ENCODE measurements at places on chromosomes 2 and 18.

GRCh38 chr2:188122985-188123384, 168.7 kb upstream of the GULP1 start:
- DNase-seq = no peak

DNA sequence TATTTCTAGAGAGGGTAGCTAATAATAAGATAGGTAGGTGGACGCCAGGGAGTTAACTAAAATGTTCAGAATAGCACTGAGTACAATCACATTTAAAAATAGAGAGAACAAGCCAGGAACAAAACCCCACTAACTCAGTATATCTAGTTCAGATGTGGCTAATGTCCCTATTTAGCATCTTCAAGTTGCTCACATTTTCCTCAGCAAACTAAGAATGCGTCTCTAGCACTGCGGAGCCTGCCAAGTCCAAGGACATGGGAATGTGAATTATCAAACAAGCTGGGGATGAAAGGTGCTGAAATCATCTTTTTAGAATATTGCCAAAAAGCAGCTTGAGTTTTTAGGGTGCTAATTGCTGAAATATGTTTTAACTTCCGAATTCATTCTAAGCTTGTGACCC, 398.5 kb upstream of the FIGN start:
- DNase-seq = no peak

DNA sequence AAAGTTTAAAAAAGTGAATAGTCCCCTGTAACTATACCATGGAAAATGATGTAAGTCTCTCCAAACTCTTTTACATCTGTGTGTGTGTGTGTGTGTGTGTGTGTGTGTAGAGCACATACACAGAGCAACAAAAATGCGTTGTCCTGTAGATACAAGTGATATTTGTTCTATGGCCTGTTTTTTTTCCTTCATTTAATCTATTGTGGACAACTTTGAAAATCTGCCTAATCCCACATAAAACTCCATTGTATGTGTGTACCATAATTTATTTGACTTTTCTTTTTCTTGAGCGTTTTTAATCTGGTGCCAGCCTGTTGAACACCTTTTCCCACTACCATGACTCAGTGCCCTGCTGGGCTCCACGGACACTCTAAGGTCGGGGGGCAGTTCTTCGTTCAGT, 52.3 kb upstream of the ELOA2 start:
- DNase-seq = no peak

DNA sequence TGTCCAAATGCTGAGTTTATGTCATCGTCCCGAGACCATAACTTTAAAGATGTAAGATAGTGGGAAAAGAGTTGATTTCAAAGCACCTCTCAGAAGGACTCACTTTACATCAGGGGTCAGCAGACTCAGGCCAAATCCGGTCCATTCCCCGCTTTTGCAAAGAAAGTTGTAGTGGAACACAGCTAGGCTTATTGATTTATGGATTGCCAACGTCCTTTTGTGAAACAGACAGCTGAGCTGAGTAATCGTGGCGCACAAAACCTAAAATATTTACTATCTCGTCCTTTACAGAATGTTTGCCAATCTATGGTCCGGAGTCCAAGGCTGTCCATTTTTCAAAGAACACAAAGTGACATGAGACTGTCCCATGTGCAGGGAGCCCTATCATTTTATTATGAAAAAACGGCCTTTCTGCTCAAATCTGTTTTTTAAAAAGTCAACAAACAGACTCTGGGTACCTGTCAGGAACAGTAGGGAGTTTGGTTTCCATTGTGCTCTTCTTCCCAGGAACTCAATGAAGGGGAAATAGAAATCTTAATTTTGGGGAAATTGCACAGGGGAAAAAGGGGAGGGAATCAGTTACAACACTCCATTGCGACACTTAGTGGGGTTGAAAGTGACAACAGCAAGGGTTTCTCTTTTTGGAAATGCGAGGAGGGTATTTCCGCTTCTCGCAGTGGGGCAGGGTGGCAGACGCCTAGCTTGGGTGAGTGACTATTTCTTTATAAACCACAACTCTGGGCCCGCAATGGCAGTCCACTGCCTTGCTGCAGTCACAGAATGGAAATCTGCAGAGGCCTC, at the start of gene IL1RN:
Gene IL1RN, plus strand, starts transcription at position 754 of the 801 bp plus-strand sequence. Its CDS starts 27 bp downstream, at position 781.
- no peak for DNase-seq

GRCh38 chr2:286774-287392, 1.0 kb downstream of the ALKAL2 start:
- DNase-seq = no peak

- DNase-seq = no peak
Measured at GRCh38 chr2:70988151-70988550, 6.5 kb downstream of the TEX261 start.

GRCh38 chr2:50895041-50895440, 136.9 kb downstream of the NRXN1 start:
- DNase-seq = no peak

DNA sequence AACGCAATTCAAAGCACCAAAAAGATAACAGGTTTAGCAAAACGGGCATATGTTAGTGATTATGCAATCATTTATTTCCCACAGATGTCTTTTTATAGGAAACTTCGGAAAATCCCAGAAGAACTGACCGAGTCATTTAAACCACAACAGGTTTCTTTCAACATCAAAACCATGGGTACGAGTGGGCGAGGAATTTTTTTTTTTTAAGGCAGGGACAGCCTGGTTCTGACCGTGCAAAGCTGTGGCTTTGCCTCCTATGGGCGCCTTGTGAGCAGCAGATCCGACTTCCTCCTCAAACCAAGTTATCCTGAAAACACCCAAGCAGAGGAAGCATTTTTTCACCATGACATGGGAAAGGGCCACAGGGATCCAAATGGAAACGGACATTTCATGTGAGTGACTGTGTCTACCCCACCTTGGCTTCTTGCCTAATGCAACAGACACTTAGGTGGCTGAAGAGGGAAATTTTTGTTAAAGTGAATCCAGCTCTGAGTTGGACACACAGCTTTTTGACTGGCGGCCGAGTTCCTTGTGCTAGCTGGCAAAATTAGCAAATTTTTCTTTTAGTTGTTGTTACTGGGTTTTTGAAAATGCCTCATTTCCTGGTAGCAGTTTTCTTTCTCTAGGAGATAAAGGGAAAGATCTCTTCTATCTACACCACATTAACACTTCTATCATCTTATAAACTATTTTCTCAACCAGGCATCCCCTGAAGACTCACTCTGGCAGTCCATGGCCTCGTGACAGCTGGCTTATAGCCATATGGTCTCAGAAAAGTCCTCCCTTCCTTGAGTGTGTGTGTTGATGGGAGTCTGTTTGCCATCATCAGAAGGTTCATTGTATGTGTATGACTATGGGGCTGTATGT, 487.4 kb upstream of the ZEB2 start:
- no peak for DNase-seq

DNA sequence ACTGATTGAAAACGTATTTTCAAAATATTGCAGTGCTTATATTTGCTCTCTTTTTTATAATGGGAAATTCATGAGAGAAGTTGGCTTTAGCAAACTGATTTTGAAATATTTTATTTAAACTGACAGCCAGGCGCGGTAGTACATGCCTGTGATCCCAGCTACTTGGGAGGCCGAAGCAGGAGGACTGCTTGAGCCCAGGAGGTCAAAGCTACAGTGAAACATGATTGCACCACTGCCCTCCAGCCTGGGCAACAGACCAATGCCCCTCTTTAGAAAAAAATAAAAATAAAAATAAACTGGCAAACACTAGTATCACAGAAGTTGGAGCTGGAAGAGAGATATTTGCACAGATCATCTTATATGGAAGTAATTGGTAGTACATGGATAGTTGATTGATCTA, 20.7 kb downstream of the ZBTB7C start:
- no peak for DNase-seq

DNA sequence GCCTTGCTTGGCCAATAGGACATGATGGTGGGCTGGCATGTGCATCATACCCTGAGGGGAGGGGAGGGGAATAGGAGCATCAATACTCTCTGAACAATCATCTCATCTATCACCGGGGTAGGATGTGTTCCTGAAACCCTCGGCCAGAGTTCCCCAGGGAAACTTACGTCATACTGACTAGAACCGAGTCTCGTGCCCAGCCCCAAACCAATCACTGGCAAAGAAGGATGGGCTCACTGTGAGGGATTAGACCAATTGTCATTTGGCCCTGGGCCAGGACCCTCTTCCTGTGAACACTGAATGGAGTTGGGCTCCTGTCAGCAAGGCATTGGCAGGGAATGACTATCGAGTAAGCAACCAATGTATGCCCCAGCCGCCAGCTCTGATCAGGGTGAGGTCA, 261.5 kb downstream of the MYCN start:
- no peak for DNase-seq

DNA sequence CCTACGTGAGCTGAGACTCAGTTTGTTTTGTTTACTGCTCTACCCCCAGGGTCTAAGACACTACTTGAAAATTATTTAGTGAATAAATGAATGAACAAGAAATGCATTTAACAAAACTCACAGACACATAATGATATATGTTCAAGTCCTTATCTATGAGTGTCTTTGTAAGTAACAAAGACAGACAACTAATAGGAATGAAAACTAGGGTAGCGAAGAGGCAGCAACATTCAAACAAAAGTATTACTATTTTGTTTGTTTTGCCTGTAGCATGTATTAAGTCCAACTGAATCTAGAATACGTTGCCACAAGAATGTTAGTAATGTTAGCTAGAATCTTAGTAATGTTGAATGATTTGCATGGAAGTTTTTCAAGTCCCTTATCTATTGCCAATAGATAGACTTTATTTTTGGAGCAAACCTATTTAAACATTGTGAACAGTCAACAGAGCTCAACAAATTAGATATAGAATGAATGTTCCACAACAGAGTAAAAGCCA, 144.8 kb upstream of the VWC2L start:
- no peak for DNase-seq

- no peak for DNase-seq
Measured at GRCh38 chr2:175842996-175843395, 159.1 kb downstream of the LNPK start.

DNA sequence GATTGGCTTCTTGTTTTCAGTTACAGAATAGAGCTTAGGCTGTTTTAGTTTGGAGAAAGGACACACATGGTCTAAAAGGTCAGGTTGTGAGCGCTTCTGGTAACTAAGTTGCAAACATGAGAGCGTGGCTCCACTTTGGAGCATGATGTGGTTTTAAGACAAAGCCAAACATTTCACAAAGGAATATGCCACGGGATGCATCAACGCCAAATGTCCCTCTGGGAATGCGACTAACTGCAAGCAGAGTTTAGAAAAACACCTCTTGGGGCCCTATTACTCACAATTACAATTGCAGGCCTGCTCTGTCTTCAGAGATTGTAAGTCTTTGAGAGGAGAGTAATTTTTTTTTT, 25.4 kb downstream of the MYO7B start:
- no peak for DNase-seq

DNA sequence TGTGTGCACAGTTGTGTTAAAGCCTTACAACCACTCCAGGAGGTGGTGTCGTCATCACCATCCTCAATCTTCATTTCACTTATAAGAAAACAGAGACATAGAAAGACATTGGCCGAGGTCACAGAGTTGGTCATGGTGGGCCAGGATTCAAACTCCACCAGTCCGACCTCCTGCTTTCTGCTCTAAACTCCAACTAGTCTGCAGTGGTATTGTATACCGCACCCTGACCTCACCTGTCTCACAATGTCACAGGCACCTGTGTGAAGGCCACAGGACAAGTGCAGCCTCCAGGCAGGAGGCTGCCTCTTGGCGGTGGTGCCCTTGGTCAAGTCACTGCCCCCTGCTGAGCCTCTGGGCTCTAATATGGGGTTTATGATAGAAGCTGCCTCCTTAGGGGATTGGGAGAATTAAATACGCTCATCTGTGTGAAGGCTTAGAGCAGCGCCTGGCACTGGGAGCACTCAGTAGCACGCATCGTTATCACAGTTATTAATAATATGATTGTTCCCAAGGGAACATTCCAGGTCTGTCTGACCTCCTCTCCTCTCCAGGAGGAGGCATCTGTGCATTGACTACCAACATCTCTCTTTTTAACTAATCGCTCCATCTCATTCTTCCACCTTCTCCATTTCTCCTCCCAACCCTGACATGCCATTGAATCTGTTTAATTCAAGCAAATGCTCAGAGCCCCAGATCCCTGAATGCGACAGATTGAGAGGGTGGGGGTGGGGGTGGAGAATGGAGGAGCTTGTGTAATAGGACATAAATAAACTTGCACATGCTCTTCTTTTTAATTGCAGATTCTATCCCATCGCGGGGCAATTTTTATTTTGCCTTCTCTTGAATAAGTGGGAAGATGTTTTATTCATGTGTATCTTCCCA, 112.7 kb downstream of the MCFD2 start:
- DNase-seq = no peak

DNA sequence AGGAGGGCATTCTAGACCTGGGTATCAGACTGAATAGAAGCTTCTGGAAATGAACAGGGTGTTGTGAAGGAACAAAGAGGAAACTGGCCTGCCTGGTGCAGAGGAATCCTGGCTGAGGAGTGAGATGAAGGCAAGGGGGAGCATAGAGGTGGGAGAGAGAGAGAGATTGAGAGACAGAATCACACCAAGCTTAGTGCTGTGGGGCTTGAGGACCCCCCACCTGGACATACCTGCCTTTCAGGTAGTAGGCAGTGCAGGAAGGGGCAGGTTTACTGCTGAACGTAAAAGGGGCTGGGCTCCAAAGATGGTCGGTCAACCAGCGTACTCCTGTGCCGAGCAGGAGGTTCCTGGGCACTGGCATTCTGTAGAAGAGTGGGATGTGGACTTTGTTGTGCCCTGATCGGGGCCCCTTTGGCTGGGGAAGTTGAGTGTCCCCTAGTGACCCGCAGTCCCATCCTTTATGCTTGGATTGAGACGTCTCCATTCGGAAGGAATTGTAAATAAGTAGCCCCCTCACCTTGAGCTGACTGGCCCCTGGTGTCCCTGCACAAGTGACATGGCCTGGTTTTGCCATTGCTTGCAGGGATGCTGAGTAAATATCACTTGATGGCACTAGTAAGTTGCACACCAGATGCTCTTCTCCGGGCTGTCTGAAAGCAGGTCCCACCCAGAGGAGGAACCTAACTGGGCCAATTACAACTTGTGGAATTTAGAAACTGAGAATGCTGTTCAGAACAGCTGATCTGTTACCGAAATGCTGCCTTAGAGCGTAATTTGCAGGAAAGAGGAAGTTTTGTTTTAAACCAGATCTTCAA, 1.4 kb downstream of the UBE2F start:
- no peak for DNase-seq

DNA sequence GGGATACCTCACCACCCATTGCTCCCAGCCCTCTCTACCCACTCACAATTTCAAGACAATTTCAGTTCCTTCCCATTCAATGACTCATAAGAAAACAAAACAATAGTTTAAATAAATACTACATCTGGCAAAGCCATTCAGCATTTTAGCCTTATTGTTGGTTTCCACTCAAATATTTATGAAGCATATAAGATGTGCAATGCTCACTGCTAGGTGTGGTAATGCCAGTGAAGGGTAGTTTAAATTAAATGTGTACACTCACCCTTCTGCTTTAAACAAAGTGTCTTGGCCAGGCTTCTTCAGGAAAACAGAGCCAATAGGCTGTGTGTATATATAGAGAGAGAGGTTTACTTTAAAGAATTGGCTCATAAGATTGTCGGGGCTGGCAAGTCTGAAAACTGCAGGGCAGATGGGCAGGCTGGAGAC, 37.0 kb downstream of the INO80C start:
- no peak for DNase-seq

DNA sequence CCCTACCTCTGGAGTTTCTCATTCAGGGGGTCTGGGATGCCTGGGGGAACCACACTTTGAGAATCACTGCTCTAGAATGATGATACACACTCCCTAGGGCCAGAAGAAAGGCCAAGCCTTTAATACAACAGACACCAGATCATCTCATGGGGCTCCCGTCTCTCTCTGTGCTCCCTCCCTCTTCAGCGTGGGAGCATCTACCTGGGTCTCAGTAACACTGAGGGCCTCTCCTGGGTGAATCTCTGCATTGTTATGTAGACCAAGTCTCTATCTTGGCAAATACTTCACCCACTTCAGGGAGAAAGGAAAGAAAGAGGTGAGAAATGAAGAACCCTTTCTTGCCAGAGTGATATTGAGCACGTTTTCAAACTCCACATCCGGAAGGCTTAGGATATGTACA, 146.8 kb upstream of the MSH6 start:
- DNase-seq = no peak

All from HEK293T (cell line).